ENCODE measurements at places on chromosomes 1 and 21.

DNA sequence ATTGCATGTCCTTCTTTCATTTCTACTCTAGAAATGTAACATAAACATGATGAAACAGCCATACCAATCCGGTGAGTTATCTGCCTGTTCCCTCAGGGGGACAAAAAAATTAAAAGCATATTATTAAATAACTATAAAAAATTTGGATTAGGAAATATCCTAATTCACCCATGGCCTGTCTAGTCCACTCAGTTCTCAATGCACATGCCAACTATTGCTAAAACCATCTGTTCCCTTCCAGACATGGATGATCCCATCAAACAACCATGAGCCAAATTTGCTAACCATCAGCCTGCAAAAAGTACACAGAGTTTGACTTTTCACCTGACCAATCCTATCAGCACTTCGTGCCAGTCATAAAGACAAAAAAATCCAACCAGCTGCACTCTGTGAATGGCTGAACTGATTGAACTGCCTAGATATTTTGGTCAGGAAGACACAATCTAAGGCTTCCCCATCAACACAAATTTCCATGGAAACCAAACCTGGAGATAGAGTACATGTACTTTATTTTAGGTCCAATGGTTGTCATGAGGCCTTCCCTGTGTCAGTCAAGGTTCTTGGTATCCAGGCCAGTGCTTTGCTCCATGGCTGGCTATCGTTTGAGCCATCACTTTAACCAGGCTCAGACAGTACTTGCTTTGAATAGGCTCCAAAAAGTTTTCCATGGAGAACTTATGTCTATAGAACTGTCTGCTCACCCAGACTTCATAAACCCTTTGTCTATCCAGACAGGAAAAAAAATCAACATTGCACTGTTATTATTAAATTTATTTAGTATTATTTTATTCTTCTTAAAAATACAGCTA, 570.8 kb downstream of the LTN1 start:
- no peak for DNase-seq

DNA sequence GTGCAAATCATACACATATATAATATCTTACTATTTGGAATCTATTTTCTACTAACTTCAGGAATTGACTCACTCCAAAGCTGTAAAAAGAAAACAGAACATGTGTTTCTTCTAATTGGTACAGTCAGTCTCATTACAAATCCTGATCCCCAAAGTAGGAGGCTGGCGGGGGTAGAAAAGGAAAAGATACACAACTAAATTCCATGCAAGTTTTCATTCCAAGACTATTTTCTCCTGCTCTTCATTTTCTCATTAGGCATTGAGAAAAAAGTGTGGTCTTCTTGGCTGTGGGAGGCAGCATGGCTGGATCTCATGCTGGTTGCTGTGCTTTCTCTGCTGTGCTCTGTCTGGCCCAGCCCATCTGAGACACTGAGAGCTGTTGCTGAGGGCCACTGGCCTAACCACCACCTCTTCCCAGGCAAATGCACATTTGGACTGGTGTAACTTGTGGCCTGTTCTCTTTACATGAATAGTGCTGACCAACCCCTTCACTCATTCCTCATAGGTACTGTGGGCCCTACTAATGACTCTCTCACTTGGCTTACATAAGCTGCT, 1107.5 kb upstream of the B3GALT2 start:
- no peak for DNase-seq

DNA sequence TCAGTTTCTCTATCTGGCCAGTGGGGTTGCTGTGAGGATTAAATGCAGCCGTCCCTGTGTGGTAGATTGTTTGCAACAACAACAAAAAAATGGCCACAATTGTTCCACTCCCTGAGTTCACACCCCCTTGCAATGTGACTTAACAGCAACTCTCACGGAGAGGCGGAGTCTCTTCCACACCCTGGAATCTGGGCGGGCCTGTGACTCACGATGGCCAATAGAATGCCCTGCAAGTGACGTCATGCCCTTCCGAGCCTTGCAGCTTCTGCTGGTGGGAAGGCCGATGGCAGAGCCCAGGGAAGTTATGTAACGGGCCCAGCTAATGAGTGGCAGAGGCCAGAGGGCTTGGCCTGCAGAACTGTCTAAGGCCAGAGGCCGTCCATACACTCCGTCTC, 87.9 kb downstream of the RIPK4 start:
- DNase-seq: peak; percentile 98

GRCh38 chr1:87842156-87842555, 513.5 kb downstream of the LMO4 start:
- DNase-seq: no peak

- peak; percentile 7 for DNase-seq
Observed at GRCh38 chr1:98556521-98557158, 104.9 kb upstream of the SNX7 start.

DNA sequence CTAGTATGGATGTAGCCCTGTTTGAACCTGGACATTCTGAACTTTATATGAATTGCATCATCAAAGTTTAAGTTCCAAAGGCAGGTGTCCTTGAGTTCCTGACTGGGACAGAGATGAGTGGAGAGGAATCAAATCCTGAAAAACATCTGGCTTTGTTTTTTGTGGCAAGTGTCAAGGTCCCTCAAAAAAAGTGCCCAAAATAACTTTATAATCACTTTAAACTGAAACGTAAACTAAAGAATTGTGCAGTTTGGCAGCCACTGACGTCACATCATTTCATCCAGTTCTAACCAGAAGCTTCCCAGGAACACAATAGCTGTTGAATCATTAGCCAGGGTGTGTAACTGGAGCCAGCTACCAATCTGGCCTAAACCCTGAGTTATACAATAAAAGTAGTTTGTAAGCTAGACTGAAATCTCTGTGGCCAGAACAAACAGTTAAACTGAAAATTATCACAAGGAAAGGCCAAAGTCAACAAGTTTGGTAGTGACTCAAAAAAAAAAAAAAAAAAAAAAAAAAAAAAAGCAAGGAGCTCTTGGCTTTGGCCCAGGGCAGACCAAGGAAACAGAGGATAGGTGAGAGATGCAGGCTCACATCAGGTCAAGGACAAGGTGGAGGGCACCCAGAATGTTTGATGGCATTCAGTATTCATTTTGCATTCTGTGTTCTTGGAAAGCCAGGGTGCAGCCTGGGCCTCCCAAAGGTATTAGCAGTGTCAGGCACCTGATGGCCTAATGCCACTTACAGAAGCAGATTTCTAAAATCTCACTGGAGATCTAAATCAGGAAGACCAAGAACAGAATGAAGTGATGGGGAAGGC, 74.3 kb downstream of the TNFSF18 start:
- no peak for DNase-seq
